ENCODE measurements at places on chromosomes 12 and 14.

DNA sequence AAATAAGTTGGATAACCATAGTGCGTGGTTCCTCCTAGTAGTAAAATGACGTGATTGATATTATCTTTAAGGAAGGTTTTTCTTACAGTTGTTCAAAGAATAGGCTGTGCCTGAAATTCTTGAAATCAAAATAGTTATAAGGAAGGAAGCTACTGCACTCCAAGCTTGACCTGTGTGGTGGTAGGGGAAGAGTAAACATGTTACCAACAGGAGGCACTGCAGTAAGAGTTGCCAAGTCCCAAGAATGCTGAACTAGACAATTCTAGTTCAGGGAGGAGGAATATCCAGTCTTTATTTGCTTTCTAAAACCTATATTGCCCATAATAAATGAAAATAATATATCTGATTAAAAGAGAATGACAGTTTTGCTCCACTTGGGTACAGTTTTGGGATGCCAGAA is 764.5 kb downstream of the TMTC2 start:
- no peak for DNase-seq

GRCh38 chr12:67634303-67634761 is 14.2 kb upstream of the DYRK2 start:
- DNase-seq, result no peak

DNA sequence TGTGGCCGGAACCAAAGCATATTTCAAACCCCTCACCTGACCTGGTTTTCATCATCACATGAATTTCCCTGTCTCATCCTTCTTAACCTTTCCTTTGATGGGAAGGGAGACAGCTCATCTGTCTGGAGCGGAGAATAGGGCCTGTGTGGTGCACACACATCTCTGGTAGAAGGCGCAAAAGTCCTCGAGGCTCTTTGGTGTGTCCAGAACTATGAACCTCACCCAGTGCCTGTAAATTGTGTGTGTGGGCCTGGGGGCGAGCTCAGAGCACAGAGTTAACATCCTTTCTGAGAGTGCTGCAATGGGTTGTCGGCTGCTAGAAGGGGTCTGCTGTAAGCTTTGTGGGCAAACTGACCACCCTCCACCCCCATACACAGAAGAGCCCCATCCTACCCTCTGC is 749 bp downstream of the GALNT6 start:
- DNase-seq, result no peak

GRCh38 chr12:2248901-2249381 is 196.2 kb downstream of the CACNA1C start:
- no peak for DNase-seq

GRCh38 chr14:104875412-104875751 is 10.3 kb downstream of the CEP170B start:
- no peak for DNase-seq

GRCh38 chr12:42284876-42285275 is 41.0 kb downstream of the ZCRB1 start:
- DNase-seq, result no peak

GRCh38 chr12:2084553-2085296 is 31.9 kb downstream of the CACNA1C start:
- no peak for DNase-seq

DNA sequence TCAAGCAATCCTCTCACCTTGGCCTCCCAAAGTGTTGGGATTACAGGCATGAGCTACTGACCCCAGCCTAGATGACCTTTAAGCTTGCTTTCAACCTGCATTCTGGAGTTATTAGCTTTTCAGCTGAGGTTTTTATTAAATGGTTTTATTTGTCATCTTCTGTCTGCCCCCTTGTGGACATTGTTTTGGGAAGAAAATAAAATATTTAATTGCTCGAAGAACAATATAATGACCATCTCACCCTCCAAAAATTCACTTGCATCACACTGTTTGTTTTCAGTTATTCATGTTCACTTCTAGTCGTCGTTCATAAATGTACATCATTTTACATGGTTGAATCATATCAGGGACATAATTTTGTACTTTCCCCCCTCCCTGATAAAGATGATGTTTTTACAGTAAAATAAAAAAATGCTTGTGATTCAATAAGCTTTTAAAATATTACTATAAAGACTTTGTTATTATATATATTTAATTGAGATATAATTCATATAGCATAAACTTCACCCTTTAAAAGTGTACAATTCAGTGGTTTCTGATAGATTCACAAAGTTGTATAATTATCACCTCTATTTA is 10.1 kb upstream of the SPATS2 start:
- no peak for DNase-seq

DNA sequence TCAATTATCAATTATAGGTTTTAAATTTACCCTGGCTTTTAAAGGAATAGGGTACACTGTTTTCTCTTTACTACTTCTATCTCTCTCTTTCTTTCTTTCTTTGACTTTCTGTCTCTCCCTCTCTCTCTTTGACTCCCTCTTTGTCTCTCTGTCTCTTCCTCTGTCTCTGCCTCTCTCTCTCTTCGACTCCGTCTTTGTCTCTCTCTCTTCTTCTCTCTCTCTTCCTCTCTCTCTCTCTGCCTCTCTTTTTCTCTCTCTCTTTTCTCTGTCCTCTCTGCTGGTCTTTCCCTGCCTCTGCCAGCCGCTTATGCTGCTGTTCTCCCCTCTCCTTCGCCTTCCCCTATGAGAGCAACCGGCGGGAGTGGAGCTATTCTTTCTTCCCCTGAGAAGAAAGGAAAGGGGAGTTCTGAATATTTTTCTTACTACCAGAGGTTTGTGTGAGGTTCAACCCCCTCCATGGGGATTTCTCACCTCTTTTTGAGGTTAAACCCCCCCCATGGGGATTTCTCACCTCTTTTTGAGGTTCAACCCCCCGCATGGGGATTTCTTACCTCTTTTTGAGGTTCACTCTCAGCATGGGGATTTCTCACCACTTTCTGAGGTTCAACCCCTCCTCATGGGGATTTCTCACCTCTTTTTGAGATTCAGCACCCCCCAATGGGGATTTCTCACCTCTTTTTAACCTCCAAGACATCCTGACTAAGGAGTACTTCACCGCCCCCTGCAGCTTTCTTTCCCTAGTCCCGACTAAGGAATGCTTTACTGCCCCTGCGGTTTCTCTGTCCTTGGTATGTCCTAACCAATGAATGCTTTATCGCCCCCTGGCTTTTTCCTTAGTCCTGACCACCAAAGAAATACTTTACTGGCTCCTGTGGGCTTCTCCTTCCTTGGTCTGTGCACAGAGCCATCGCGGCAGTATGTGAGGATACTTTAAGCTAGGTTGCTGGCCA is 27.4 kb upstream of the DDHD1 start:
- DNase-seq, result no peak

- no peak for DNase-seq
Measured at GRCh38 chr12:95611676-95612309, 60.5 kb upstream of the USP44 start.

DNA sequence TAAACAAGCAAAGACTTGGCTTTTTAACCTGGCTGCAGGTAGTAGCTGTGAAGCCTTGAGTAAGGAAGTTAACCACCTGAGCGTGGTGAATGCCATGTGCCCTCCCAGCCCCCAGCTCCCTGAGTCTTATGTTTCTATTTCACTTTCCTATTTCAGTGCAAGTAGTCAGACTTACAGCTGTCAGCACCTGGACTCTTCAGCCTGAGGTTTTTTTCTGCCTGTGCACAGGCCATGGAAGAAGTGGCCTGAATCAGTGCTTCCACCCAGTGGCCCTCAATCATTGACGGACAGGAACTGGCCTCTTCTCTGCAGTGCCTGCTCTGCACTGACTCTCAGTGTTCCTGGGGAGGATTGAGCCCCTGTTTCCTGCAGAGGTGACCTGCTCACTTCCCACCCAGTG is 796.4 kb downstream of the MED13L start:
- DNase-seq, result no peak

GRCh38 chr12:54882079-54882478 is 27.8 kb downstream of the MUCL1 start:
- DNase-seq, result no peak

DNA sequence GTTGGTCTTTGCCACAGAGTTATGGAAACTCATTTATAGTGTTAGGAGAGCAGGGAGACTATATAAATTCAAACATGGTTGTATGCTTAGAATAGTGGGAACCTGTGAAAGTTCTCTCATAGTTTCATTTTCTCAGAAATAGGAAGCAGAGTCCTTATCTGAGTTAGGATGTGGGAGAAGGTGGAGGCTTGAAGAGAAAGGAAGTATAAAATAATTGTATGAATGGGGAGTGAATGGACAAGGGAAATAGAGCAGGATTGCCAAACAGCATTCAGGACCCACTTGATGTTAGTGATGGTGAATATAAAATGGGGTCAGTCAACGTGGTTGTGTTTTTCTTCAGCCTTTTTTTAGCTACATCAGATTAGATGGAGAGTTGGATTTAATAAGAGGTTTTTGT is 34.0 kb upstream of the TPH2 start:
- DNase-seq, result no peak

DNA sequence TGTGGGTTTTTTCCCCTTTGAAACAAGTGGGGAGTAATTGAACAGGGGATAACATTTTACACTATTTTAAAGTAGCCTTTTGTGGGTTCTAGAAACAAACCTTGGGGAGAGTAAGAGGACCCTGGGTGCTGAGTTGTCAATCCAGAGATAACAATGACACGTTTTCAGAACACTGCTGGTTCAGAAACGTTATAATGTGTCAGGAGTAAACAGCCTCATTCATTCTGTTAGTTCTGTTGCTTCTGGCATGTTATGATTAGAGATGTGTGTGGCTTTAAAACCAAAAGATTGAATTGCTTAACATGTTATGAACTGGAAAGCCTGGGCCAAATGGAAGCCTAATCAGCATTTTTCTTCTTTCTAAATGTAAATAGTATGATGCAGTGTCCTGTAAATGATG is 680.5 kb upstream of the NOVA1 start:
- DNase-seq, result no peak

DNA sequence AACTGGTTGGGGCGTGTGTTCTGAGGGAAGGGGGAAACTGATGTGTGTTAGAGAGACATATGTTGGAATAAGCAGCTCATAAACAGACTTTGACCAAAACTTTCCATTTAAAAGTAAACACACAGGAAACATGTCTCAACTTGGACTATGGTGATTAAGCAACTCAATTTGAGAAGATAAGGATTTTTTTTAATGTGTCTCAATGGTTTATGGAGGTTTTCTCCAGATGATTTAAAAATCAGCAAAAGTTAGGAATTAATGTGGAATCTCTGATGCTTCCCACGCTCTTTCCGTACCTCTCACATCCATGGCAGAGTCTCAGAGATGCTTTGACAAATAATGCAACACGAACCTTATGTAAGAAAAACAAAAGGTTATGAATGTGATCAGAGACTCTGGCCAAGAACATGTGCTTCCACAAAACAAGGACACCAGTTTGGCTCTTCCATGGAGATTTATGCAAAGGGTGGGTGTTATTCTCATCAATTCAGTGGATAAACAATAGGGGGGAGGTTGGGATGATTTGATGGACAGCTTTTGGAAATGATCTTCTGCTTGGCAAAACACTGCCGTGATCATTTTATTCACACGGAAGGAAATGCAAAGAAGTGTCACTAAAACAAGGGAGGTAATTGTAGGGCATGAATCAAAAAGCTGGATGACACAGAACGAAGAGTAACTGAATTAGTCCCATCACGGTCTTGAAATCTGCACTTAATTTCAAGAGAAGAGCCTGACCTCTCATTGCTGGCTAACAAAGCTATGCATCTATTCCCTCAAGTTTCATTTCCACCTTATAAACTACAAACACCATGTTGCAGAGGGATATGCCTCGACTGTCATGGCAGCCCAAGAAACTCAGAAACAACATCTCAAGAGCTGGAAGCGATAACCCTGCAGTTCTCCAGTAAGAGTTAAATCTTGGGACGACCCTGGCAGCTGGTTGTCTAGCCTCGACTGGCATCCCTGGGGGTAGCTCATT is 76.5 kb downstream of the FOXN3 start:
- DNase-seq, result no peak

DNA sequence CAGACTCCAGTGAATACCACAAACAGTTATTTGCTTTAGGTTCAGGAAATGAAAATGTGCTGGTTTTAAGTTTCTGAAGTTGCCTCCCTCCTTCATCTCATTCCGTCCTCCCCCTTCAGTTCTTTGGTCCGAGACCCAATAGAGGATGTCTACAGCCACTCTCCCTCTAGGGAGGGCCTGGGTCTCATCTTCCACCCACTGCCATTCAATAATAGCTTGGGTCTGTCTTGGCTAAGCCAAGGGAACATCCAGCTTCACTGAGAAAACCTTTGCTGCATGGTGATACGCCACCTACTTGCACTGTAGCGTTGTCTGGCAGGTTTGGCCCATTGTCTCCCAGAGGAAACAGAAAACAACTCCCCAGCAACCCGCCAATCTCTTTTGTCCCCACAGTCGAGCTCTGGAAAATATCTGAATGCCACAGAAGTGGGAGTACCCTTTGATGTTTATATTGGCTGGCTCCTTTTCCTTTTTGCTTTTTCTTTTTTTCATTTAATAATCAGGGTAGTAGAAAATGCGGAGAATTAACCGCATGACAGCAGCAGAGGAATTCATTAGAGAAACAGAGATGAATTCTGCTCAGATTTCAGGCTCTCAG is 380.1 kb downstream of the RAD51B start:
- DNase-seq, result no peak

GRCh38 chr12:132083614-132083940 is 60.5 kb downstream of the DDX51 start:
- no peak for DNase-seq

DNA sequence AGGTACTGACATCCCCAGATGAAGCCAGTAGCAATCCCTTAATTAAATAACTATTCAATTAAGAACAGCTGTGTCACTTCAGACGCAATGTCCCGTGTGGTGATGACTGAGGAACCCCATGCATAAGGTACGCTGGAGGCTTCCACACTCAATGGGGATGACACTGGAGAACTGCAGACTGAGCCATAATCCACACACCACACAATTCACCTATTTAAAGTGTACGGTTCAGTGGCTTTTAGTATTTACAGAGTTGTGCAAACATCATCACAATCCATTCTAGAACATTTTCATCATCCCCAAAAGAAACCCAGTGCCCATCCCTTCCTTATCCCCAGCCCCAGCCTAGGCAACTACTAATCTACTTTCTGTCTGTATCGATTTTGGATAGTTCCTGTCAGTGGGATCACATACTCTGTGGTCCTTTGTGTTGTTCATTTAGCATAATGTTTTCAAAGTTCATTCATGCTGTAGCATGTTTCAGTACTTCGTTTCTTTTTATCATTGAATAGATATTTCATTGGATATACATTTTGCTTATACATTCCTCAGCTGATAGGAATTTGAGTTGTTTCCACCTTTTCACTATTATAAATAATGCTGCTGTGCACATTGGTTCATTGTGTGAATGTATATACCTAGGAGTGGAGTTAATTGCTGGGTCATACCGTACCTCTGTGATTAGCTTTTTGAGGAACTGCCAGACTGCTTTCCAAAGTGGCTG is 61.1 kb downstream of the NINJ2 start:
- no peak for DNase-seq

GRCh38 chr12:50790081-50790480 is 26.2 kb downstream of the ATF1 start:
- no peak for DNase-seq

- no peak for DNase-seq
Measured at GRCh38 chr14:67493092-67493717, 4.7 kb upstream of the TMEM229B start.

Data from activated CD8-positive, alpha-beta memory T cell treated with anti-CD3 and anti-CD28 coated beads for 1 hour (primary cell).